ENCODE measurements at places on chromosomes 5 and 9.

DNA sequence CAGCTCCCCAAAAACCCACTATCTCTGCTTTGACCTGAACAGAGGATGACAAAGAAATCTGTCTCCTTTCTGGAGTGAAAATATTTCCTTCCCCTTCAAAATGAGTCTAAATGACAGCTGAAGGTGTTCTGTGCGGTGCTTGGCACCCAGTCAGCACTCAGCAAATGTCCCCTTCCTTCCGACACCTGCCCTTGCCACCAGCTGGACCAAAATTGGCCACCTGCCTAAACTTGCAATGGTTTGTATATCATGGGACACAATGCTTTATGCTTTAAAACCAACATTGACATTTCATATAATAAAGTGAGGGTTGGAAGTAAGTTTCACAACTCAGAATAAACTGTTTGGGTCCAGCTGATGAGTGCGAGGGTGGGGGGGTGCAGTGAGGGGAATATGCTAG, 7.5 kb upstream of the TTC1 start:
- no peak for DNase-seq

- no peak for DNase-seq
Observed at GRCh38 chr5:181259974-181260719, 796 bp downstream of the TRIM52 start.

GRCh38 chr9:123389070-123389469, 33.1 kb downstream of the CRB2 start:
- DNase-seq = no peak

GRCh38 chr5:33713136-33713765, 178.5 kb downstream of the ADAMTS12 start:
- no peak for DNase-seq

- no peak for DNase-seq
Observed at GRCh38 chr5:77952636-77953212, 176.6 kb upstream of the TBCA start.

- no peak for DNase-seq
Observed at GRCh38 chr5:171395042-171395441, 7.4 kb downstream of the NPM1 start.

- DNase-seq = no peak
Observed at GRCh38 chr9:131120620-131121228, 4.7 kb upstream of the NUP214 start.

- no peak for DNase-seq
Observed at GRCh38 chr5:88503041-88503345, 234.3 kb upstream of the TMEM161B start.

DNA sequence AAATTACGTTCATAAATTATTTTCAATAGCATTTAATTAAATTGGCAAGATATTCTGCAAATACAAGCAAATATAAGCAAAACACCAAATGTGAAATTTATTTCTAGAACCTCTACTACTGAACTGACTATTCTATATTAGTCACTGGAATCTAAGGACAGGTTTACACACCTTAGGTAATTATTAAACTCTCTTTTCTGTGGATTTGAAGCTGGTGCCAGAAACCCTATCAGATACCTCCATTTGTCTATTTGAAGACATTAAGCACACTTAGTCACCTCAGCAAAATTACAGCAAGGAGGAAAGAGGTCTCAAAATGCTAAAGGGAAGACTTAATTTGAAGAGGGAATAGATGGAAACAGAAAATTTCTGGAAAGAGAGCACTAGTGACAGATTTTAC, 83.4 kb downstream of the CPLANE1 start:
- DNase-seq = no peak

DNA sequence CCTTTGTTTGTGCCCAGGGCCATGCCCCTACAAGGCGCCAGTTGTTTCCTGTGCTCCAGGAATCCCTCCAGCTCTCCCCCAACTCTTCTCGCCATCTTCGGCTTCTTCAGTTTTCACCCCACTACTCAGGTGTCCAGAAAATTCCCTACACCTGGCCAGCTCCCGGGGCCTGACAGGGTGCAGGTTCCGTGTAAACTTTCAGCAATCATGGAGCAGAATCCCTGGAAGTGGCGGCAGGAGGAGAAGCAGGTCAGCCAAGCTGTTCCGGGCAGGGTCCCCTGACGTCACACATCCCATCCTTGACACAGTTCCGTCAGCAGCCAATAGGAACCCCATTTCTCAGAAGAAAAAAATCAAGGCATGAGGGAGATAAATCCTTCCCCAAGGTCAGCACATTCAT, 12.2 kb upstream of the ADGRD2 start:
- no peak for DNase-seq
